ENCODE measurements at places on chromosomes 1 and 21.

- DNase-seq = no peak
These were observed 105.5 kb upstream of the CACYBP start for GRCh38 chr1:174894117-174894762.

- peak; percentile 81 for DNase-seq
These were observed 168.4 kb downstream of the ZZZ3 start for GRCh38 chr1:77513839-77514763.

- no peak for DNase-seq
These were observed 171.7 kb downstream of the NEK7 start for GRCh38 chr1:198328458-198329032.

GRCh38 chr1:209802117-209802779, 3.7 kb downstream of the IRF6 start:
- DNase-seq = no peak

GRCh38 chr1:204188959-204189639, 7.2 kb downstream of the KISS1 start:
- peak; percentile 74 for DNase-seq

DNA sequence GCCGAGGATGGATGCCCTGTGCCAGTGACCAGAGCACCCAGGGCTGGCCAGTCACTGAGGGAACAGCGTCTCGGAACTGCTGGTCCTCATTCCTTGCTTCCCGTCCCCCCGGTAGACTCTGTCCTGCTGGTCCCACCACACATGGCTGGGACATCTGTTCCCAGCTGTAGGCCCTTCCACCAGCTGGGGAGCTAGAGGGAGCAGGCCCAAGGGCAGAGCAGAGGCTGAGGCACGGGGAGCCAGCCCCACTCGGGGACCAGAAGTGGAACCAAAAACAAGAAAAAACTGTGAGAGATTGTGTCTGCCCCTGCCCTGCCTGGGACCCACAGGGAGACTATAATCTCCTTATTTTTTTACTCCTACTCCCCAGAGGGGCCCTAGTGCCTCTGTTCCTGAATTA, 23.8 kb downstream of the ATP8B2 start:
- DNase-seq = no peak

- no peak for DNase-seq
These were observed 1.6 kb downstream of the KIF17 start for GRCh38 chr1:20716232-20716631.

GRCh38 chr1:221718381-221719277, 23.3 kb downstream of the DUSP10 start:
- DNase-seq = no peak

Data from Ammon's horn (tissue), 1 donor.